ENCODE measurements at places on chromosomes 3 and 15.
A peak's percentile ranks its signal among the peaks of the same experiment; 100 is the strongest.

DNA sequence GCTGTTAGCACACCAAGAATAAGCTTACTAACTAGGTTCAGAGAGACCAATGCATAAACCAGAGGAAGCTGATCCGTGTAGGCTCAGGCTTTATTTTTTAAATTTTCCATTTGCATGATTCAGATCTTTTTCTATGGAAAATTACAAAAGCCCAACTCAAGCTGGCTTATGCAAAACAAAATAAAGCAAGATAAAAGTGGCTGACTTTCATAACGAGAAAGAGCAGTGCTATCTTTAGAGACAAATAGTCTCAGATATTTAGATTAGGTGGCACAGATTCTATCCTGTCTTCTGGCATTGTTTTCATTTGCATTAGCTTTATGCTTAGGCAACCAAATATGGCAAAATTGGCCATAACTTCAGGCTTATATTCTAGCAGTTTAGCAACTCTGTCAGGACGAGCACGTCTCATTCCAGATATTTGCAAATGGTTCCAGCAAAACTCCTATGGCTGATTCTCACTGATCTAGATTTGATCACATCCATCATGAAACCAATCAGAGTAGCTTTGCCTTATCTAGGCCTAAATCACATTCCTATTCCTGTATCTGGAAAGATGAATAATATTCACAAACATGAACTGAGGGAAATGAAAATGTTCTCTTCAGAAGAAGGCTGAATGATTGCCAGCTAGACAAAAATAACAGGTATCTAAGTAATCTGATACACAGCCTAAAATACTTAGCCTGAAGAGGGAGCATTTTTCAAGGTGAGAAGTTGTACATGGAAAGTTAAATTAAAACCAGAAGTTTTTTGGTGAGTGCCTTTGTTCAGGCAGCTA, 216.4 kb upstream of the DPPA4 start:
- DNase-seq, result no peak

GRCh38 chr3:31624083-31624709, 91.5 kb downstream of the STT3B start:
- no peak for DNase-seq

DNA sequence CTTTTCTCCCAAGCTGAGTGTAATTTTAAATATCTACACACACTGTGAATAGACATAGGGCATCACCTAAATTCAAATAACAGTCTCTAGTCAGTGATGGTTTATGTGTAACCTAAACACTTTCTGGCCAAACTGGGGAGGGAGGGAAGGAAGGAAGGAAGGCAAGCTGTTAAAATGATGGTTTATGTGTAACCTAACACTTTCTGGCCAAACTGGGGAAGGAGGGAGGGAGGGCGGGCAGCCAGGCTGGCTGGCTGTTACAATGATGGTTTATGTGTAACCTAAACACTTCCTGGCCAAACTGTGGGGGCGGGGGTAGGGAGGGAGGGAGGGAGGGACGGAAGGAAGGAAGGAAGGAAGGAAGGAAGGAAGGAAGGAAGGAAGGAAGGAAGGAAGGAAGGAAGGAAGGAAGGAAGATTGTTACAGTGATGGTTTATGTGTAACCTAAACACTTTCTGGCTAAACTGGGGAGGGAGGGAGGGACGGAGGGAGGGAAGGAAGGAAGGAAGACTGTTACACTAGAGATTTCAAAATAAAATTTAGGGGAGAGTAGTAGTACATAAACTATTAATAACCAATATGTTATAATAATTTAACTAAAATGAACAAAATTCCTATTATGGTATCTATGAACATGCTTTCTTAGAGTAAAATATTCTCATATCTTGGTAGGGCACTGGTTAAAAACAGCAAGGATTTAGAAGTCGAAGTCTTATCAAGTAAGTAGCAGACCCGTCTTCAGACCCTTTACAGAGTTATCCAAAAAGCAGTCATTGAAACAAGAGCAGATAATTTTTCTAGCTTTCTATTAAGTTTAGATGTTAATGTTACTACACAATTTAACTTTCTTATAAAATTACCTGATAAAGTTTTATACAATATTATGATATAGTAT, 148.1 kb downstream of the LMLN start:
- DNase-seq, result no peak

DNA sequence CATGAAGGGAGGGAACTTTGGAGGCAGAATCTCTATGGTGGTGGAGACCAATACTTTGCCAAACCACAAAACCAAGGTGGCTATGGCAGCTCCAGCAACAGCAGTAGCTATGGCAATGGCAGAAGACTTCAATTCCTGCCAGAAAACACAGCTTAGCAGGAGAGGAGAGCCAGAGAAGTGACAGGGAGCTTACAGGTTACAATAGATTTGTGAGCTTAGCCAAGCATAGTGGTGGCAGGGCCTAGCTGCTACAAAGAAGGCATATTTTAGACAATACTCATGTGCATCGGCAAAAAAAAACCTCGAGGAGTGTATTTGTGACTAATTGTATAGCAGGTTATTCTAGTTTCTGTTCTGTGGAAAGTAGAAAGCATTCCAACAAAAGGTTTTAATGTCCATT, 6.4 kb upstream of the CSTA start:
- no peak for DNase-seq

- DNase-seq, result no peak
Observed at GRCh38 chr15:29656636-29657475, 165.4 kb downstream of the TJP1 start.

DNA sequence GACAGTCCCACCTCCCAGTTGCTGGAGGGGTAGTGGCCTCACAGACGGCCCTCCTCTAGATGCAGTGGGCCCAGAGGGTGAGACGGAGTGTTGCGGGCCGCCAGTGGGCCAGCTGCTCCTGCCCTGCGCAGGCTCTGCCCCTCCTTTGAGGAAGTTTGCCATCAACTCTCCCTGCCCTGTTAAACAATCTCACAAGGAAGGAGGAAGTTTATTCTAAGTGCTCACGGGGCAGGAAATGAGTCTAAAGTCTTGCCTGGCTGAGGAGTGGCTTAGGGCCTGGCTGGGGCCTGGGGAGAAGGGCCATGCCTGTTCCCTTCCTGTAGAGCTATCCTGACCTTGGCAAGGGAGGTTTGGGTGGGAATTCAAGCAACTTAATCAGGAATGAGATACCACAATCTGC, at the start of gene FAM3D:
TSS of gene FAM3D (minus strand) at position 92 of the 400 bp plus-strand sequence. CDS start 11,211 bp downstream, outside the sequence.
- DNase-seq, result peak; percentile 82

DNA sequence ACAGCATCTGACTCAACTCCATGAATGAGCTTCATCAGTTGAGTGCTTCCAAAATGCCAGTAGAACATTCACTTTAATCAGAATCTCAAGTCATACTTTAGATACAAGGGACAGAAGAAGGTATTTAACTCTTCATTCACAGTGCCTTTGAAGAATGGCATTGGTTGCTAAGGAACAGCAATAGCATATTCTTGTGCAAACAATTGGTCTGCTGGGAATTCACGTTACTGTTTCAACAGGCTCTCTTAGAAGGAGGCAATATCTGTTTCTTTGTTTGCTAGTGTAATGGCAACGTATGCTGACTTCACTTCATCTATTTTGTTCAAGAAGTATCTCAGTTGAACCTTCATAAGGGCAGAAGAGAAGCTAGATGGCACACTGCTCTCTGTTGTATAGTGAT, 113.9 kb downstream of the TMEM108 start:
- DNase-seq, result no peak

GRCh38 chr3:170323331-170323730, 34.2 kb upstream of the SKIL start:
- DNase-seq, result no peak

DNA sequence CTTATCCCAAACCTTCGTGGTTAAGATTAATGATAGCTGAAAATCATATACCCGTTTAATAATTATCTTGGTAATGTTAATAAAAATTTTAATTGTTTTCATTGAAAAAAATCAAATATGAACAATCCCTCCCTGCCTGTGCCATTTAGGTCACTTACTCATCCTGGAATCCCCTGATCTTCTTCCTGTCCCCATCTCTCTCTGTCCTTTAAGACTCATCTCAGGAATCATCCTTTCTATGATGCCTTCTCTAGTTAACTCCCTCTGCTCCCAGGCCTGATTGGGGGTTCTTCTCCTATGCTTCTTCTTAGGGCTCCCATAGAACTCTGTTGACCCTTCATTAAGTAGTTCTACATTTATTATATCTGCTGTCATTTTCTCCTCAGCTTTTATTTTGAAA, 91.6 kb downstream of the MBNL1 start:
- no peak for DNase-seq

DNA sequence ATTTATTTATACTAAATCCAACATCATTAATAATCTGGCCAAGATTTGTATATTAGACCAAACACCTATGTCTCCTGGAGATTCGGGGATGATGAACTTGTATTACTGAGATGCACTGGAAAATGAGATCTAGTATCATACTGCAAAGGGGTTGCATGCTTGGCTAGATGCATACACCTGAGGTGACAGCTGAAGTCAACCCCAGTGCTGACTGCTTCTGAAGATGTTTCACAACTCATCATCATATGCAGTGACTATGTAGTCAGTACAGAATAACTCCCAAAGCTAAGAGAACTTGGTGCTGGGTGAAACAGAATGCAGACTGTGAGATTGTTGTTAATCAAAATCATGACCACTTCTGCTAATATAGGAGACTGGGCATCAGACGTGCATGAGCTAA, 1114.2 kb downstream of the NSUN3 start:
- no peak for DNase-seq

DNA sequence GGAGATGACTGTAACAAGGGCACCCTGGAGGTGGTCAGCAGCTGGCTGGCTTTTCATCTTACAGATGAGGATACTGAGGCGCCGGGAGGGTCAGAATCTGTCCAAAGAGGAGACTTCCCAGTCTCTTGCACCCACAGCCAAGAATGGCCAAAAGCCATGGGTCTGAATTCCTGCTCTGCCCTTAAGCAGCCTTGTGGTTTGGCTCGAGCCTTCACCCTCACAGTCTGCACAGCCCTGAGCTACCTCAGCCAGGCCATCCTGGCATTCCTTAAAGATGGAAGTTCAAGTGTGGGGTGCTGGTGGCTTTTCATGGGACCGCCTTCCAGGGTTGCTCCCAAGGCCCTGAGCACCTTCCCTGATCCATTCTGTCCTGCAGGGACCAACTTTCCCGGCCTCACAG, 59.2 kb downstream of the CACNA2D2 start:
- no peak for DNase-seq

DNA sequence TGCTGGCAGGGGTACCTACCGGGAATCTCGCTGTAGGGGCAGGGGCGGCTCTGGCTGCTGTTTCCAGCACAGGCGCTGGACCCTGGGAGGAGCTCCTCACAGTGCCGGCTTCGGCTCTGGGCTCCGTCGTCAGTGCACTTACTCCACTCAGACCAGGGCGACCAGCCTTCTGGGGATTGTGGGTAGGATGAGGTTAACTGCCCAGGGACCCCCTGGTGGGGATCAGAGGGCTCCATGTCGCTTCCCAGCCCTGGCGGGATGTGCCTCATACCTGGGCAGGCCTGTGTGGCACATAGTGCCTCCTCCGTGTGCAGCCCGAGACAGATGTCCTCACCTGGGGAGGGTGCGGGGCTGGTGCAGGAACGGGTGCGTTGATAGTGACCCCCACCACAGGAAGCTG, 115.7 kb downstream of the SEMA5B start:
- DNase-seq, result no peak

GRCh38 chr3:27575499-27575898, 91.3 kb upstream of the SLC4A7 start:
- DNase-seq, result no peak

DNA sequence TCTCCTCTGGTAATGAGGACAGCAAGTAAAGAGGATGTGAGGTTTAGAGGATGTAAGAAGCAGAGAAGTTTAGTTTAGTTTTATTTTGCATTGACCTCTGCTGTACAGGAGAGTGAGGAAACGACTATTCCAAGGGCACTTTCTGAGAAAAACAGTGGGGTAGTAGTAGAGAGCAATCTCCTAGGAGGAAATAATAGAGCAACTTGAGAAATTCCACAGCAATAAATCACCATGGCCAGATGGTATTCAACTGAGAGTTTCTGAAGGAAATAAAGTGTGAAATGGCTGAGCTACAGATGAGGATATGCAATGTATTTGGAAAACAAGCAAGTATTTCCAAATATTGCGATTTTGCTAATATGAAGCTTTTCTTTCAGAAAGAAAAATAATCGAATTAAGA, 118.9 kb downstream of the DPH6 start:
- DNase-seq, result no peak

GRCh38 chr15:93980261-93980911, 251.0 kb upstream of the MCTP2 start:
- DNase-seq, result no peak

DNA sequence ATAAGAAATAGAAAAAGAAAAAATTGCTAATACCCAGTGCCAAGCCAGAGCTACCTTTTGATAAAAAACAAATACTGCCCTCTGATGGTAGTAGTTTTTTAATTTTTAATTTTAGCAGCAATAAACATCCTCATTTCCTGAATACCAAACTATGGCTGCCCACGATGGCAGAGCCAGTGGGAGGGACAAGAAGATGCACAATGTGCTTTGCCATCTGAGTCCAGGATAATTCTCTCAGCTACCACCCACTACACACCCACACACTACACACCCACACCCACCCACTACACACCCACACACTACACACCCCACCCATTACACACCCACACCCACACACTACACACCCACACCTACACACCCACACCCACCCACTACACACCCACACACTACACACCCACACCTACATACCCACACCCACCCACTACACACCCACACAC, 17.8 kb downstream of the CEP19 start:
- DNase-seq, result no peak

GRCh38 chr15:78329625-78330024, 10.5 kb upstream of the CRABP1 start:
- DNase-seq, result no peak

Data from mucosa of gallbladder (tissue), 1 donor.